ENCODE measurements at places on chromosomes 3 and 15. TPM values are rescaled to one million over a fixed set of nuclear protein-coding genes. Genes with fewer than 3 reads are reported as not detected.

DNA sequence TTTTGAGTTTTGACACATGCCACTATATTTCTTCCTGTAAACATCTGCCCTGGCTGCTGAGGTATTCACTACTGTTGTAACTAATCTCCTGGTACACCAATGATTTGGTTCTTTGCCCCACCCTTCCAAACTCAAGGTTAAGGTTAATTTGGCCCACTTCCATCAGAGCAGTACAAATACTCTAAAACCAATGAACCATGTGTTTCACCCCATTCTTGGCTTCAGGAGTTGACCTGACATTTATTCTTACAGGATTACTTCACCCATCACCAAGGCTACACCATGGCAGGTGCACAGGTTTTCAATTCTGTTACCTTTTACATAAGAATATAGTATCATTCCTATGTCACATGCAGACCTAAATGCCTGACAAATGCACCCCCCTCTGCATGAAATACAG is 1179.9 kb downstream of the ZPLD1 start:
- no peak for DNase-seq

GRCh38 chr15:39140060-39140604 is 440.7 kb upstream of the THBS1 start:
- DNase-seq = no peak

GRCh38 chr3:6448011-6448410 is 412.9 kb upstream of the GRM7 start:
- no peak for DNase-seq

DNA sequence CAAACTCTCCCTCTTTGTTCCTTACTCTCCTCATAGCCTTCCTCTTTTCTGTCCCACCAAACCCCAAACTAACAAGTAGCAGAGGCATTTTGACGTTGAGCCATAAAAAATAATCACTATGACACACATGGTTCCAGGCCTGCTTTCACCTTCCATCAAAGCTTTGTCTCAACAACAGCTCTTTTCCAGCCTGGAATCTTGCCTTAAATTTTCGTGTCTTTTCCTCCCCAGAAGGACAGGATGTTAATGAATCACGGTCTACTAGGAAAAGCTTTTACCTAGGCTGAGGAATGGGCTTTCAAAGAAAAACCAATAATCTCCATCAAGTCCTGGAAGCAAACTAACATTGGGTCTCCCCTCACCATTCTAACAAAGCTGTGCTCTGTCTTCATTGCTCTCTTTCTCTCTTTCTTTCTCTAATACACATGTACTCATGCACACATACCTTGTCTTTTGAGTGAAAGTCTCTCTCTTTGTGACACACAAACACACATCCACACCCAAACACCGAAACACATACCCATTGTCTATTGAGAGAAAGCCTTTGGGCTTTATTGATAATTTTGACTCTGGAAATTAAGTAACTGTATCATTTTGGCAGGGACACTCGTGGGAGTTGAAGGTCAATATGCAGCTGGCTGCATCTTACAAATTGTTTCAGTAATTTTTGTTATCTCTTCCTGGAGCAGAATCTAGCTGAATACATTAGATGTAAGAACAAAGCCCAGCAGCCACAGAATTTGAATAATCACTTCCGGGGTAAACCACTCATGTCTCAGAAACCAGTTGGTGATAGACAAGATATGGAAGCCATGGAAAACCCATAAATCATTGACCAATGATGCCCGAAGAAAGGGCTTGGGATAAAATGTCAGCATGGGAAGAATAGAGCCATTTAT is 107.4 kb upstream of the SLC4A7 start:
- no peak for DNase-seq

DNA sequence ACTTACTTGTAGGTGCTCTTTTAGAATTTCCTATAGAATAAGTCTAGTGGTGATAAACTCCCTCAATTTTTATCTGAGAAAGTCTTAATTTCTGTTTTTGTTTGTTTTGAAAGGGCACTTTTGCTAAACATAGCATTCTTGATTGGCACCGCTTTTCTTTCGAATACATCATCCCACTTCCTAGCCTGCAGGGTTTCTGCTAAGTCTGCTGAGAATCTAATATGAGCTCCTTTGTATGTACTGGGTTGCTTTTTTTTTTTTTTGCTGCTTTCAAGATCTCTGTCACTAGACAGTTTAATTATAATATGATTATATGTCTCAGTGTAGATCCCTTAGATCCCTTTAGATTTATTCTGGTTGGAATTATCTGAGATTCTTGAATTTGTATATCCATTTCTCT is 21.5 kb downstream of the PFN2 start:
- DNase-seq = no peak

DNA sequence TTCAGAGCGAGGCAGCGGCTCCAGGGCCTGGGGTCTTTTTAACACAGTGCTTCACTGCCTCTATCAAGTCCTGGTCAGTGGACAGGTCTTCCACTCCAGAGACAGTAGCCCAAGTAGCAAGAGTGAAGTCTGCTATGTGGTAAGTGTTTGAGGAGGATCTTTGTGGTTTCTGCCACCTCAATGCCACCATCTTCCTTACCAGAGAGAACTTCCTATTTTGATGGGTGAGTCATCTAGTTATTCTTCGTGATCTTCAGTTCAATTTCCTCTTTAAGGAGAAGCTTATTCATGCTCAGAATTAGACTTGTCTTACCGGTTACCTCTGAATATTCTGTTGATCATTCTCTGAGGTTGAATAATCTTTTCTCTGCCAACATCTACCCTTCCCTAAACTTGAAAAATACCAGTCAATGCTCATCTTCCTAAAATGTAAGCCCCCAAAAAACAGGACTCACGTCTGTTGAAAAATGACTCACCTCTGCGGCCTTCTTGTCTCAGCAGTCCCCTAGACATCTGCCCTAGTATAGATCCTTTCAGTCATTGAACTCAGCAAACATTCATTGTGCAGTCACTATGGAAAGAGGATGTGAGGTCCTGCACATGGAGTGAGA is 32.2 kb upstream of the BCL6 start:
- no peak for DNase-seq

DNA sequence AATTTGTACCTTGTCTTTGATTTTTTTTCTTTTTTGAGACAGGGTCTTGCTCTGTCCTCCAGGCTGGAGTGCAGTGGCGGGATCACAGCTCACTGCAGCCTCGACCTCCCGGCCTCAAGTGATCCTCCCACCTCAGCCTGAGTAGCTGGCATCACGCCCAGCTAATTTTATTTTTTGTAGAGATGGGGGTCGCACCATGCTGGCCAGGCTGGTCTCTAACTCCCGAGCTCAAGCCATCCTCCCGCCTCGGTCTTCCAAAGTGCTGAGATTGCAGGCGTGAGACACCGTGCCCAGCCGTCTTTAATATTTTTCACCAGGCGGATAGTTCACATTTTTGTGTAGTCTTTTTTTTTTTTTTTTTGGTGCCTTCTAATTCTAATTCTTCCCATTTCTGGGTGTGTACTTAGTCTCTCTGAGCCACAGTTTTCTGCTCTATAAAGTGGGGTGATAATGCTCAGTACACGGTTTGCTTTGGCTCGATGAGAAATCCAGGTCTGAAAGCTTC is 528 bp upstream of the TATDN2 start:
- DNase-seq = no peak

DNA sequence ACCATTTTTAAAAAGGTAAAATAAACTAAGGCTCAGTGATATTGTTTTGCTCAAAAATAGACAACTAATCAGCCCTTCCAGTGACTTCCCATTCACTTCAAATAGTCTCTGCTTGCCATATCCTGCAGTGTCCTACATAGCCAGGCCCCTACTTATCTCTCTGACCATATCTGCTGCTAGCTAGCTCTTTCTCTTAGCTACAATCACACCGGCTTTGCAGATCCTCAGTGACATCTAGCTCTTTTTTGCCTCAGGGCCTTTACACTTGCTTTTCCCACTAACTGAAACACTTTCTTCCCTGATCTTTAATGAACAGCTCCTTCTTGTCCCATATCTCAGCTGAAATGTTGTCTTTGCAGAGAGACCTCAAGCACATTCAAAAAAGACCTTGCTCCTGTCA is 161.3 kb downstream of the IL5RA start:
- no peak for DNase-seq

DNA sequence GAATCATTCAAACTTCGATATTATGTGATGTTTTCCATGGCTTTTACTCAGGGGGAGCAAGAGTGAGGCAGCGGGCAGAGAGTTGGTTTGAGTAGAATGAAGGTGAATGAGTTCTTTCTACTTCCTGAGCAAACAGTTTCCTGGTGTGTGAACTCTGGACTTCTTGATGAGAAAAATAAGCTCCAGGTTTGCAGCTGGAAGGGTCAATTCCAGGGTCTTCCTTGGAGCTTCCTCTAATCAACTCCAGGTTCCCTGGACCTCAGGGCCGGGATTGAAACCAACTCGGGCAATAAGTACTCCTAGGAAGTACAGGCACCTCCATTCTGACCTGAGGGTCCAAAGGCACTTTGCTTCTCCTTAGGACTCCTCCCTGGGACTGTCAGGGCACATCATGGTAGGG is 243.6 kb upstream of the ONECUT1 start:
- DNase-seq = no peak

DNA sequence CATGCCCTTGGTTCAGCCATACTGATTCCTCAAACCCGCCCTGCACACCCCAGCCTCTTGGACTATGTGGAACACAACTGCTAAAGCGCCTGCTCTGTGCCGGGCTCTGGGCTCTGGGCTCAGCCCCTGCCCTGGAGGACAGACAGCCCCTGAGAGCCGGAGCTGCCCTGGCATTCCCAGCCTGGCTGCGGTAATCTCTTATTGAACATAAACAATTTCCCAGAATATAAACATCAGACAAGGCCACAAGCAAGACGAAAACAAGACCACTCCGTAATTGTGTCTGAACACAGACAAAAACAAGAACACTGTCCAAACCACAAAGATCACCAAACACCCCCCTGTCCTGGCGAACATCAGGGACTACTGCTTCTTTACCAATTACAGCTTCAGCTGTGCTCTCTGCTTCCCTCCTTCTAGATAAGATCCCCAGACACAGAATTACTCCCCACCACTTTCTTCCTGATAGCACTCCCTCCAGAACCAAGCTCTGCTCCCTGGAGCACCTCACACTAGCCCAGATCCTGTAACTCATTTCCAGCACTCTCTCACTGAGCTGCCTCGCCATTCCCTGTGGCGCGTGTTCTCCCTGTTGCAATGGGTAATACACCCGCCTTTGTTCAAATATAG is 57.1 kb upstream of the TLE3 start:
- no peak for DNase-seq

DNA sequence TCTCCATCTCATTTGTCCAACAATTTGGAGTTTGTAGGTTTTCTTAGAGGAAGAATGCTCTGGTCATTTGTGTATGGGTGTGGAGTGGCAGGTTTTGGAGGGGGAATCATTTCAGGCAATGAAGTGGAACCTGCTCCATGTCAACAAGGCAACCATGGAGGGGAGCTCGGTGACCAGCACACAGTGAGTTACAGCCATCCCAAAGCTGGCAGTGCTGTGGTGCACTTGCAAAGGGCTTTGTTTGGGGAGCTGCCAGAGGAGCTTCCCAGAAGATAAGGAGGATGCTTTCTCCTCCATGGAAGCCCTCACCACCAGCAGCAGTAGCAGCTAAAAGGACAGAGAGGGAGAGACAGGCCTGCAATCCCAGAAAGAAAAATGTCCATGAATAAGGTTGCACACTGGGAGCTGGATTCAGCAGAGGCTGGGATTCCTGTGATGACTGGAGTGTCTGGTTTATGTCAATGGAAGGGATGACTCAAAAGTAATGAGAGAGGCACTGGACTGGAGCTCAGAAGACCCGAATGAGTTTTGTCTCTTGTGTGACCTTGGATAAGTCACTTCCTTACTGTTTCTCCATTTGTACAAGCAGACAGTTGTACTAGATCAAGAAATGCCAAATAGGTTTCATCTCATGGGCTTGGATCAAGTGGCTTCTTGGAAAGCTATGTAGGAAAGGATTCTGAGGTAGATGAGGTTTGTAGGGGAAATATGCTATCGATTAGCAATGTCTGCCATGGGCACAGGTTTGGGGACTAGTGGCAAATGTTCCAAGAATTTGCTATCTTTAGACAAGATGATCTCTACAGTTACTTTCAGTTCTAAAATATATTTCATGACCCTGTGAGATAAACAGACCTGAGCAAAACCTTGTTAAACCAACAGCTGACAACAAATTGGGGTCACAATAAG is 27.2 kb upstream of the UBE2Q2 start:
- no peak for DNase-seq

DNA sequence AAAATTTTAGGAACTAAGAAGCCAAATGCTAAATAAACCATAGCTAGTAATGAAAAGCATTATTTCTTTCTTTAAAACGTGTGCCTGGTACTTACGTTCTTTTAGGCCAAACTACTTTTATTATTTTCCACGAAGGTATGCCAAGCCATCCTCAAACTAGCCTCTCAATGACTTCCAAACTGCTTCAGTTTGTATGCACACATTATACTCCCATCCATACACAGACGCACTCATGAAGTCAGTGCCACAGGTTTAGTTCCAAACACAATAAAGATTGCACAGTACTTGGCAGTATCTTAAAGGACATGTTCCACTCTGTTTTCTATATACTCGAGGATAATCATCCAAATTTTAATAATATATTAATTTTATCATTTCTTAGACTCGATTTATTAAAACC is 609.2 kb upstream of the ZNF385D start:
- no peak for DNase-seq

- no peak for DNase-seq
Measured at GRCh38 chr3:189529889-189530471, 101.2 kb upstream of the TP63 start.

GRCh38 chr3:30518181-30518864 is 88.1 kb upstream of the TGFBR2 start:
- DNase-seq = no peak

DNA sequence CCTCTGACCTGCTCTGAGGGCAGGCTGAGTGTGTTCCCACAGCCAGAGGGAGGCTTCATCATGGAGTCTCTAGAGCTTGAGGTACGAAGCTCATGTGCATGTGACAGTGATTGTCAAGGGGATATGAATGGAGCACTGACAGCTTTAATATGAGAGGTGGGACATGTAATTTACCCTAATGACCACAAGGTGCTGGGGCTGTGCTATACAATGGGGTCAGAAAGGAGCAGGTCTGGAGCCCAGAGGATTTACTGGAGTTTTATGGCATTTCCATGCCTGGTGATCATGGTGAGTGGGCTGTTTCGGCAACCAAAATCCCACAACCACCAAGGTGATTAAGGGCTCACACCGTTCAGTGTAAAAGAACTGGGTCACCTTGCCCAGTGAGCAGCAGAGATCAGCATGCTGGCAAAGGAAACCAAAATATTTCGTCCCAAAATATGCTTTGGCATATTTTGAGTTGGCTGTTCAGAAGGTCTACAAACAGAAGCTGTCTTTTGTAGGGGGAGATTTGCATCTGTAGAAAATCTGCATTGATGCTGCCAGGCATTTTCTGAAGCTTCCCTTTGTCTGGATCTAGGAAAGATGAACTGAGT is 40.1 kb upstream of the RASGRF1 start:
- DNase-seq = no peak

Gene SV2B
- total RNA-seq = 19.9 TPM

Gene OSTN
- total RNA-seq = 0.11 TPM

Gene CLDN1
- total RNA-seq = 37.8 TPM

Gene EPM2AIP1
- 29.7 TPM for total RNA-seq

Gene EAF2
- 7.6 TPM for total RNA-seq

Gene RPP25
- total RNA-seq = 0.74 TPM

Gene HDGFL3
- total RNA-seq = 117 TPM

Gene SEC11A
- total RNA-seq = 200 TPM

Gene PLSCR5
- not detected for total RNA-seq
